ENCODE measurements at places on chromosomes 6 and 20.

DNA sequence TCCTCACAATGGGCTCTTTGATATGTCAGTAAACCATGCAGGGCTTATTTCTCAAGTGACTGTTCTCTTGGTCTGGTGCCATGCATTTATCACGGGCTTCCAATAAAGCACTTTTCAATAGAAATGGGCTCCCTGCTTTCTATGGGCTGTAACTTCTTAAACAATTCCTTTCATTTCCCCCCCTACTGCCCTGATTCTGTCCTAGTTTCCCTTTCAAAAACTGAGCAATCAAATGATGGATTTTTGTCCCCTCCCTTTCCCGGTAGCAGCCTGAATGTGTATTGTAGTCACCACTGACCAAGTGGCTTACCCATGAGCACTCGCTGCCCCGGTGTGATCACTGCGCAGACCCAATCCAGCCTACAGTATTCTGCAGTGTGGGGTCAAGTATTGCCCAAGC is 13.9 kb downstream of the RPS10 start:
- DNase-seq = no peak

GRCh38 chr6:125574604-125575003 is 174.8 kb upstream of the HEY2 start:
- no peak for DNase-seq

DNA sequence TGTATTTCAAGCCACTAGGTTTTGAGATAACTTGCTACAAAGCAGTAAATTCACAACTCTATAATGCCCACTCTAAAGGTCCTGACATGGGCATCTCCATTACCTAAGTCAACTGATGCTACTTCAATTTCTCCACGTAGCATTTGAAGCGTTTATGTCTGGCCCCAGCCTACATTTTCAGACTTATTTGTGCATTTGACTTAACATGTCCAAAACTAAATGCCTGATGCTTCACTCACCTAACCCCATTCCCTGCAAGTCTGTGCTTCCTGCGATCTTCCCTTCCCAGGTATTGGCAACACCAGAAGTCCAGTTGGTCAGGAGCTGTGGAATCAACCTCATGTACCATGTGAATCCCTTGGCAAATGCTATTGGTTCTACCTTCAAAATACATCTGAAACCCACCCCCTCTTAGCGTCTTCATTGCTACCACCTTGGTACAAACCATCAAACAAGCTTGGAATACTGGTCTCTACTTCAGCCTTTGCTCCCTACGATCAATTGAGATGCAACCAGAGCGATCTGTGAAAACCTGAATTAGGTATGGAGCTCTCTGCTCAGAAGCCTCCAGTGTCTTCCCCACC is 12.8 kb upstream of the ZNFX1 start:
- no peak for DNase-seq

DNA sequence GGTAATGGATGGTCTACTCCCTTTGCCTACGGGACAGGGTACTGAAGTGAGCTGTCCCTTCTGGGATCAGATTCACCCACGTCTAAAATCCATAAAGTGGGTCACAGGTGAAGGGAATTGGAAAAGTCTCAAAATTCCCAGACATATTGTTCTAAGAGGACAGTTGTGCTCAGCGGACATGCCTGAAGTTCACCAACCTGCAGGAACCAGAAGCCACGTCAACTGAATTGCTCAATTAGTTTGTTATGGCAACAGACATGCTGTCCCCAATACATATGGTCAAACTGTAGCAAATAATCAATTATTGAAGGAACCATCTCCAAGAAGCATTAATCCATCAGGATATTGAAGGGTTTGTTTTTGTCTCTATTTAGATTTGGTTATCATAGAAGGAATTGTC is 190.2 kb downstream of the FRK start:
- DNase-seq = no peak

DNA sequence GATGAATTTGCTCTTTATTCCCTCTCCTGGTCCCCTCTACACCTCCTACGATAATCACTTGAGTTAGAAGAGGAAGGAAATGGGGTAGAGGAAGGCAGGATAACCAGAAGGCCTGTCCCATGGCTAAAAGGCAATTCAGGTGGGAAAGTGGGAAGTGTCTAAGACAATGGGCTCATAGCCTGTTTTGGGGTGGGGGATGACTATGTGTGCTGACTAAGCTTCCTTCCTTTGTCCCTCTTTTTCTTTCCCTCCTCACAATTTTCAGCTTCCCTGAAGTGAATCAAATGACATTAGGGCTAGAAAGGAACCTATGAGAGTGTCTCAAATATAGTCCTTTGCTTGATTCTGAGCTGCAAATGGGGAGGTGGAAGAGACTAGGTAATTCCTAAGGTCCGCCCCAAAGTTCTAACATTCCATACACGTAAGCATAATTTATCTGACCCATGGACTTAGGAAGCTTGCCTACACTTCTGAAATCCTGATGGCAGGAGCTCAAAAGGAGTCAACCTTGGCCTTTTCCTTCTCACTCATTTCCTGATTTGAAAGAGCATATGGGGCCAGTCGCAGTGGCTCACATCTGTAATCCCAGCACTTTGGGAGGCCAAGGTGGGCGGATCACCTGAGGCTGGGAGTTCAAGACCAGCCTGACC is 24.3 kb downstream of the EDEM2 start:
- DNase-seq = no peak

- no peak for DNase-seq
These were observed 117.0 kb downstream of the NFATC2 start for GRCh38 chr20:51425347-51426106.

All from NCI-H1436 (cell line).